ENCODE measurements at places on chromosomes 3 and 15.

DNA sequence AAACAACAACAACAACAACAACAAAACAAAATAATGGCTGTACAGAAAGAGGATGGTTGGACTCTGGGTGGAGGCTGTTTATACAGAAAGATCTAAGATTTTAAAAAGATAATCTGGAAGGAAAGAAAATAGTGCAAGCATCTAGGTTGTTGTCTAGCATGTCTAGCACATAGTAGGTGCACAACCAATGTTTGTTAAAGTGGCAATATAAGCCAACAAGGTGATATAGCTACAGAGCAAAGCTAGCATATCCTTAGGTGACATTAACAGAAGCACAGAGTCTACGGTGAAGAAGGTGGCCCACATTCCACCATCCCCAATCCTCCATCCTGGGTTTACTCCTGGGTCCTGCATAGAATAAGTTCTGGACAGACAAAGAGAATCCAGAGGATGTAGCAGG lies 4.7 kb downstream of the TMEM40 start:
- DNase-seq = no peak

GRCh38 chr3:128575777-128576176 lies 74.8 kb downstream of the RPN1 start:
- DNase-seq = no peak

DNA sequence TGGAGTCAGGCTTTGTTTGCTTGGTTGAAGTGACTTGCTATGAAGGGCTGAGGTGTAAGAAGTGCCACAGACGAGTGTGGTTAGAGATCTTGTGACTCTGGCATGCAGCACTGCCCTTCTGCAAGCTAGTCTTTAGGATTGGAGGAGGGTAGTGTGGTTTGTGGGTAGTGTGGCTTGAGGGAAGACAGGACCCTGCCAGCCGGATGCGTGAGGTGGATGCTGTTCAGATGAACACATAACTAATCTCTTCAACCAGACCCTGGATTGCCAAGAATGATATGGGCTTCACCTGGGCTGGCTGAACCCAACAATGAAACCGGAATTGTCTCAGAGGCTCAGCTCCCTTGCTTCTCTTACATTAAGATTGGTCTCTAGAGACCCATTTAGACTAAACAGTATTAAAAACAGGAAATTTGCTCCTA lies 32.7 kb downstream of the STARD9 start:
- no peak for DNase-seq

GRCh38 chr3:7964899-7965298 lies 536.7 kb upstream of the LMCD1 start:
- no peak for DNase-seq

DNA sequence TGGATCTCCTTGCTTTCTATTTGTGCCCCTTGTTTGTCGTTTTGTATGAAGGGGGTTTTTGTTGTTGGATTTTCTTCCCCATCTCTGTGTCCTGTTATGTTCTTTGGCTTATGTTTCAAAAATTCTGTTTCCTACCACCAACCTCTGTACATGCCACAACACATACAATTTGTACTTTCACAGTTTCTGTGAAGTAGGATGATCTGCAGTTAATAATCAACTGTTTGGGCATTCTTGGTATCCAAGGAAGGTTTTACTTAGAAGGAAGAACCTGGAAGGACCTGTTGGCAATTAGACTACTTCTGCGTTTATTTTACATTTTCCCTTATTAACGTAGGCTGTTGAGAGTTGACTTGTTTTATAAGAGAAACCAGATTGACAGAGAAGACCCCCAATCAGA lies 8.3 kb downstream of the SETD5 start:
- no peak for DNase-seq
